RCC 7860 (cell line): ENCODE measurements at places on chromosomes 2 and 18.

- no peak for DNase-seq
Observed at GRCh38 chr18:24031916-24032315, 17.4 kb downstream of the TTC39C start.

DNA sequence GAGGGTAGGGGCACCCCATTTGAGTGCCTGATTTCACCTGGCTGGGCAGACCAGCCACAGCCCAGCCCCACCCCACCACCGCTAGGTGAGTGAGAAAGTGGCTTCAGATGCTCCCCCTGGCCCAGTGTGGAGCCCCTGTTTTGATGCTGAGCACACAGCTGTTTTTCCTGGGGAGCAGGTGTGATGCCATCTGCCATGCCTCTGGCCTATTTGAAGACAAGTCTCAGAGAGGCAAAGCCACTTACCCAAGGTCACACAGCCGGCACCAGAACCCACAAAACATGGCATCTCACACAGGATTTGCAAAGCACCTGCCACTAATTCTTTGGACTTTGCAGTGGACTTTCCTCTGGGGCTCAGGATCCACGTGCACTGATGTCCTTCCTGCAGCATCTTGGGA, 131.3 kb downstream of the INHBB start:
- no peak for DNase-seq

- DNase-seq: no peak
Observed at GRCh38 chr2:160408959-160409291, 84.7 kb downstream of the RBMS1 start.

GRCh38 chr18:67726882-67727281, 210.4 kb upstream of the DSEL start:
- no peak for DNase-seq

GRCh38 chr2:70498054-70498453, 55.6 kb downstream of the TGFA start:
- no peak for DNase-seq

DNA sequence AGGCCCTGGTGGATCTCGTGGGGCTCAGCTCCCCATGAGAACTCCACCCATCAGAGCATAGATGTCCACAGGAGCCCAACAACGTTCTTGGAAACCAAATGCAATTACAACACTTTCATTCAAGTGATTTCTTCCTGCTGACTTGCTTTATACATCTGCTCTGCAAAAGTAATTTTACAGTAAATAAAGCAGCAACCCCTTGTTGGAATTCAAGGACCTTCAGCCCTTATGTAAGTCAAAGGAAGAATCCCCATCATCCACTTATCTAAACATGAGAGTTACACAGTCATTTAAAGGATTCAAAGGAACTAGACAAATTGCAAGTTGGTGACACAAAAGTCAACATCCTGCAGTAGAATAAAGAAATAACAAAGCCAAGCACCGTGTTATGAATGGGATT, 17.1 kb upstream of the ANTXR1 start:
- no peak for DNase-seq

GRCh38 chr2:85057226-85057962, 75.8 kb upstream of the TCF7L1 start:
- no peak for DNase-seq

DNA sequence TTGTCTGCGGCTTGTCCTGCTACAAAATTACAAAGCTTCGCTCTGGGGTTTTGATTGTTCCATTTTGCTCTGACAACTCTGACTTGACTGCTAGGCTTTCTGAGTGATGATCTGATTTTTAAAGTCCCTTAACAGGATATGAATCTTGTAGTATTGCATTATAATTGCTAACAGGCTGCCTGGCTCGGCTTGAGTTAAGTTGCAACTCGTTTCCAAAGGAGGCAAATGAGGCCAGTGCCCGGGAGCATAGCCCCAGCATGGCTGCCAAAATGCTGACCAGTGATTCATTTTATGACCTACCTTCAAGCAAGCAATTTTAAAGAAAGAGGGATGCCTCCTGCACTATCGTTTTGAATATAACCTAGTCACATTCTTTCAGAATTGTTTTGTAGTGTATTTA, 135.4 kb downstream of the COL6A3 start:
- DNase-seq: no peak

DNA sequence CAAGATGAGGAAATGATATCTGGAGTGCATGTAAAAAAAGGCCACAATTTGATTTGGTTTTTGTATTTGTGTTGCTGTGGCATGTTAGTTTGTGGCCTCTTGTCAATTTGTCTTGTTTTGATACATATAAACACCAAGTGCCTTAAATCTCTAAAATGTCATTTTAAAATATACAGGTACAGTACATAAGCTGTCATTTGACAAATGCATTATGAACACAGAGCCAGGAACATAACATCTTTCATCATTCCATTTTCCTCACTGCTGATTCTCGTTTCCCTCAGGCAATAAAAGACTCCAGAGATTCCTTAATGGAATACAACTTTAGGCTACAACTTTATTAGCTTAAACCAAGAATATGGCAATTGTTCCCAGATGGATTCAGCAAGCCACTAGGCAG, 217.5 kb downstream of the ZNF804A start:
- DNase-seq: no peak

DNA sequence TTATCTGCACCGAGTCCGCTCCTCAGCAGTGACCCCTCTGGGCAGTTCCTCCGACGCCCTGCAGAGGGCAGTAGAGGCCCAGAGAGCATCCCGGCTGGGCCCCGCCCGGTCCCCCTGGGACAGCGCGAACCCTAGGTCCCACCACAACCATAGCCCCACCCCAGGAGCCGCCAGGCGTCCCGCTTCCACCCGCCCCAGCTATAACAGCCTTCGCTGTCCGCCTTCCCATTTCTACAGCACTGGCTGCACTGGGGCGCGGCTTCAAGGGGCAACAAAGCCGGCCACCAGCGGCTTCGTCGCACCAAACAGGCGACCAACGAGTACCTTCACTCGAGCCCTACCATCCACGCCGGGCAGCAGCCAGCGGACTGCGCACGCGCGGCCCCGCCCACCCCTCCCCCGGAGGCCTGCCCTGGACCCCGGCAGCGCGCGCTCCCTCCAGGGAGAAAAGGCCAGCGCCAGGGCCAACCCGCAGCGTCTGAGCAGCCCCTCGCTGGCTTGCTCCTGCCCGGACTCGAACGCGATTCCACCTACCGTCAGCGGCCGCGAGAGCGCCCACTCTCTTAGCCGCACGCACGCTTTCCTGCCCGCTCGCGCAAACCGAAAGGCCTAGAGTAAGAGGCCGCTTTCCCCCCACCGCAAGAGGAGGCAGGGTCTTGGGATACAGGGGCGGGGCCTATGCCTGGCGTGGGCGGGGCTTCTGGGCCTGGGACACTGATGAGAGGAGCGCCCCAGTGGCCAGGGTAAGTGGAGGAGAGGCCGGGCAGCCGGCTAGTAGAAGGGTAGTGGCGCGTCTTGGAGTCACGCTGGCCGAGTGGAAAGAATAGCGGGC, at the start of gene NHEJ1:
Gene NHEJ1 (minus strand): TSS at position 630 of the 832 bp plus-strand sequence. CDS start 2,453 bp downstream, outside the sequence.
- DNase-seq: peak; percentile 86

DNA sequence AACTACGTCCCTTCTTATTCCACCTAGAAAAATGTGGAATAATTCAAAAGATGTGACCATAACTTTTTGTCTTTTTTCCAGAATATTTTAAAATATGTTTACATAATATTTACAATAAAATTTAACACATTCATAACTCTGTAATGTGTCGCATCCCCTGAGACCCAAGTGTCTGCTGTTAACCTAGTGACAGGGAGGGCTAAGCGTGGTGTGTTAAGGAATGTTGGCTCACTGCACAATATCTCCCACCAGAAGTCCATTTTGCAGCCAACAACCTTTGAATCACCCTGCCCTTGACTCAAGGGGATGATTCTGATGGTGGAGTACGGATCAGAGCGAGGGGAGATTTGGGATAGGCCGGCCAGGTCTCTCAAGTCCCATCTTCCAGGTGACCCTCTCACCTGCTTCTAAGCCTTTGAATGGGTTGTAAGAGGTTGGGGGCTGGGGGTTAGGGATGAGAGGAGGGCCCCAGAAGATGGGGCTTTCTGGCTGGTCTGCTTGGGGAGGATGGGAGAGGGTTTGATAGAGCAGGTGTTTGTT, 43.3 kb downstream of the SERTAD2 start:
- no peak for DNase-seq

- DNase-seq: no peak
Observed at GRCh38 chr2:223947711-223948205, 2.6 kb upstream of the WDFY1 start.

- no peak for DNase-seq
Observed at GRCh38 chr2:43300781-43301583, 74.6 kb upstream of the ZFP36L2 start.

GRCh38 chr2:155866477-155866876, 466.0 kb downstream of the NR4A2 start:
- DNase-seq: no peak

- no peak for DNase-seq
Observed at GRCh38 chr2:232476045-232476444, 11.6 kb downstream of the ECEL1 start.

- peak; percentile 80 for DNase-seq
Observed at GRCh38 chr2:28662468-28663181, 89.0 kb upstream of the PPP1CB start.

GRCh38 chr18:52715991-52716390, 376.0 kb downstream of the DCC start:
- no peak for DNase-seq

- DNase-seq: no peak
Observed at GRCh38 chr2:217844696-217845095, 158.1 kb downstream of the TNS1 start.

- DNase-seq: no peak
Observed at GRCh38 chr2:228181098-228182019, at the start of gene SPHKAP. Gene SPHKAP, minus strand, starts transcription at chr2:228181687. Its CDS starts 89 bp downstream, at chr2:228181598.

- DNase-seq: no peak
Observed at GRCh38 chr2:240898108-240898730, 2.3 kb upstream of the MAB21L4 start.

DNA sequence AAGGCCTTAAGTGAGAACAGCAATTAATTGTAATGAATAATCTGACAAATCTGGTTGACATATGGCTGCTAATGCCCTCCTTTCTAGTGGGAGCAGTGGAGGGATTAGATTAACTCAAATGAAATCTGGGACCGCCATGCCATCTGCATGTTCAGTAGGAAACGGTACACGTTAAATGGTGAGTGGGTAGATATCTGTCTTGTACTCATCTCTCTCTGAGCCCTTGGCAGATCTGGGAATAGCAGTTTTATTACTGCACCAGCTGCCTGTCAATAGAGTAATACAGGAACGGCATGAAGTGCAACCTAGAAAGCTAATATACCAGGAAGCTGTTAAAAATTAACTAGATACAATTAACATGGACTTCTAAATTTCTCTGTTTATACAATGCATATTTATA, 258.8 kb downstream of the GPD2 start:
- no peak for DNase-seq

GRCh38 chr2:216006164-216006663, 7.1 kb downstream of the MREG start:
- peak; percentile 11 for DNase-seq

DNA sequence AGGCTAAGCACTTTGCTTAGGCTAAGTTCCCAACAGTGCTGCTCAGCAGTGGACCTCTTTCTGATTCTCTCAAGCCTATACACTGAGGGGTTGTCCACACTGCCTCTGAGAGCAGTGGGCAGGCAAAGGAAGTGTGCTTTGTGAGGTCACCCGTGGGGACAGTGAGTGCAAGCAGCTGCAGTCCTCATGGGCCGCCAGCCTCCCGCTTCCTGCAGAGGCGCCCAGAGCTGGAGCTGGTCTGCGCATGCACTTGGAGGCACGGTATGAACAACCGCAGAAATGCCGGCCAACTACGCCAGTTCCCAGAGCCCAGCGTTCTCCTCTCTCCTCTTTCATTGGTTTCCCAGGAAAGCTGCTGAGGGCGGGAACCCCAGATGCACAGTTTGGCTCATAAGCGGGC, 149.5 kb upstream of the DLX2 start:
- DNase-seq: no peak

- no peak for DNase-seq
Observed at GRCh38 chr2:190342611-190343010, 778 bp upstream of the INPP1 start.

GRCh38 chr18:57054891-57055290, 92.0 kb upstream of the BOD1L2 start:
- DNase-seq: no peak

DNA sequence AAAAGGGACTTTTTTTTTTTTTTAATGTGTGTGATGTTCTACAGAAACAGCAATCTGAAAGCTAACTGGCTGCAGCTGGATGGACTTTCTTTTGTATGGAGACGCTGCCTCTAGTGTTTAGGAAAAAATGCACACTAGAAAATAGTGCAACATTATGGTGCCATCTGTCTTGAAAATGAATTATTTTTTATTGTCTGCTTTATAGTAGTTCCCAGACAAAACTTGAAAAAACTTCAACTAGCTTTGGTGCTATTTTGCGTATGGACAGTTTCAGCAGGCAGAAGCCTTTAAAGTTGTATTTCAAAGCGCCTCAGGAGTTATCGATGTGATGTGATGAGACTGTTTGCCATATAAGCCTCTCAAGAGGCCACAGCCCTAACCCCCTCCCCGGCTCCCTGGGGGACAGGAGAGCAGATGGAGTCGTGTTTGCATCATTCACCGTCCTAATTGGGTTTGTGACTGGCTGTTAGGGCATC, 86.9 kb downstream of the LTBP1 start:
- peak; percentile 21 for DNase-seq

GRCh38 chr18:58169472-58169871, 125.4 kb downstream of the NEDD4L start:
- no peak for DNase-seq

DNA sequence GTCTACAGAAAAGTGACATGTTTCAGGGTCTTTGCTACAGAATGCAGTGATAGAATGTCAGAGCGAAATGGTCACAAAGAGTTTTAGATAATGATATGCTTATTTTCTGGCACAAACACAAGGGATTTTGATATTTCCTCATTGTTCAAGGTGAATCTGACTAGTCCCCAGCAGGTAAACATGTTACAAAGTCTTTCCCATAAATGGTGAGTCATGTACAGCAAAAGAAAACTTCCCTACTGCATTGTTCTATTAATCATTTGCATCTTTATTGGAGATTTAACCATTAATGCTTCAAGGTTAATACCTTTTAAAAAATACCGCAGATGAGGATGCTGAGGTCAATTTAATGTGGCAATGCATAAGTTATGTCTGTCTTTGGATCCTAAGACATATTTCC, 19.1 kb upstream of the TRIB2 start:
- no peak for DNase-seq

DNA sequence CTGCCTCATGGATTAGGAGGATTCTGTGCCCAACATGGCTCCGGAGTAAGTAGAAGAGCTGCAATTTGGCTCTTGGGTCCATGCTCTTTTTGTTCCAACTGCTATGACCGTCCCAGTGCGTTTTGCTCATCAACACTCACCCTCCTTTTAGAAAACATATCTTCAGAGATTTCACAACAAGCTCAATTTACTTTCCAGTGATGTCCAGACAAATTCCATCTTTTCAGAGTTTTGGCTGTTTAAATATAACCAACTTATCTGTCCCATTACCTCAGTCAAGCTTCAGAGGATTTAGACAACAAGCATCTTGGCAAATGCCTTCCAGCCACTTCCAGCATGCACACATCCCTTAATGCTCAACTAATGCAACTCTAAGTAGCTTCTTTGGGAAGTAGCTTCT, 6.9 kb upstream of the SLC14A2 start:
- DNase-seq: no peak
